Hepatocyte (in vitro differentiated cells): ENCODE measurements at places on chromosomes 13 and 19. TPM values are rescaled to one million over a fixed set of nuclear protein-coding genes. Genes with fewer than 3 reads are reported as not detected.

MRPL4 gene
- 40.1 and 43.7 TPM in 2 replicates for total RNA-seq

DNA sequence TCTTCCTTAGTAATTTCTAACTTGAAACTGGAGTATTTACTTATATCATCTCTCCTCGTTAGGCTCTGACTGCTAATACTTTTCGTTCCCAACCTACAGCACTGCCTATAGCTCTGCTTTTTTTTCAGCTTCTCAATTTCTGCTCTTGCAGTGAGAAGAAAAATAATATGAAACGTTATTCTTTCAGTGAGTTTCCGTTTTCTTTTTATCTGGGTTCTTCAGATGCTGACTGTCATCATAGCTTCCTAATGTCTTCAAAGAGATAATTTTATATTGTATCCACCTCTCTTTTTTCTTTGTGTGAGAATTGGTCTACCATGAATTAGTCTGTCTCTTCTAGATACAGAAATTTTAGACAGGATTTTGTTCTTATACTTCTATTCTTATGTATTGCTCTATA is 454.9 kb downstream of the LMO7 start:
- no peak for DNase-seq

DNA sequence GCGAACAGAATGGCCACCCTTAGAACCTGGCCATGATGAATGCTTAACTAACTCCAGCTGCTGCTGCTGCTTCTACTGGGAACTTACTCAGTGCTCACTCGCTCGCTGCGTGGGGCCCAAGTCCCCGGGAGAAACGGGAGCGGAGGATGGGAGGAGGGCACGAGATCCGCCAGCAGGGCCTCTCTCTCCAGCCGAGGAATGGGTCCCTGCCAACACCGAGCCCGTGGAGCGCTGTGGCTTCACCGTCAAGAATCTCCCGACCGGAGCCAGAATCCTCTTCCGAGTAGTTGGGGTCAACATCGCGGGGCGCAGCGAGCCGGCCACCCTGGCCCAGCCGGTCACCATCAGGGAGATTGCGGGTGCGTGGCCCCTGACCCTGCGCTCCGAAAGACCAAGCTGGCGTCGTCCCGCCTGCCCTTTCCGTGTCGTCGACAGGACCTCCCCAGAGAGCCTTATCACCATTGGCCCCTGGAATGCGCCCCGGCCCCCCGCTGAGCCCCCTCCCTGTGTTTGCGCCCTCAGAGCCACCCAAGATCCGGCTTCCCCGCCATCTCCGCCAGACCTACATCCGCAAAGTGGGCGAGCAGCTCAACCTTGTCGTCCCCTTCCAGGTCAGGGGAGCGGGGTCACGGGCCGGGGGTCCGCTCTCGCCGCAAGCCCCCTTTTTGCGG is 17.8 kb upstream of the EMC10 start:
- DNase-seq: no peak

DNA sequence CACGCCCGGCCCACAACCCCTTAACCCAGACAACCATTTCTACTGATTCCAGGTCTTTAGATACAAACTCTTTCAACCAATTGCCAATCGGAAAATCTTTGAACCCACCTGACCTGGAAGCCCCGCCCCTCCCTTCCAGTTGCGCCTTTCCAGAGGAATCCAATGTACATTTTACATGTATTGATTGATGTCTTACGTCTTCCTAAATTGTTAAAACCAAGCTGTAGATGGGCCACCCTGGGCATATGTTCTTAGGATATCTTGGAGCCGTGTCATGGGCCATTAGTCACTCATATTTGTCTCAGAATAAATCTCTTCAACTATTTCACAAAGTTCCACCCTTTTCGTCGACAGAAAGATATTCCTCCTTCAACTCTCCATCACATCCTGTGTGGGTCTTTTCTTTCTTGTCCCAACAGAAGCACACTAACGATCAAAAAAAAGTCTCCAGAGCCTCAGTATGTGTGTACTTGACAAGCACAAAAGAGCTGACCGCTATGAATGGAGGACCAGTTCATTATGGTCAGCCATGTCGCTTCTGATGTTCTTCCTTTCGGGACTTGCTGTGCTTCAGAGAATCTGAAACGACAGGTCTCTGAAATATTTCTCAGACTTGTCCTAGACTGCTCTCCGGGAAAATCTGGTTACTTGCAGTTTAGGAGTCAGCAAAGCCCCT is 601 bp upstream of the ZNF749 start:
- no peak for DNase-seq
